ENCODE measurements at places on chromosomes 7 and 10. TPM values are rescaled to one million over a fixed set of nuclear protein-coding genes. Genes with fewer than 3 reads are reported as not detected.

- DNase-seq, result no peak
Observed at GRCh38 chr7:100964630-100965029, 4.7 kb upstream of the MUC12 start.

- DNase-seq, result no peak
Observed at GRCh38 chr10:92778091-92778490, 70.2 kb upstream of the EXOC6 start.

DNA sequence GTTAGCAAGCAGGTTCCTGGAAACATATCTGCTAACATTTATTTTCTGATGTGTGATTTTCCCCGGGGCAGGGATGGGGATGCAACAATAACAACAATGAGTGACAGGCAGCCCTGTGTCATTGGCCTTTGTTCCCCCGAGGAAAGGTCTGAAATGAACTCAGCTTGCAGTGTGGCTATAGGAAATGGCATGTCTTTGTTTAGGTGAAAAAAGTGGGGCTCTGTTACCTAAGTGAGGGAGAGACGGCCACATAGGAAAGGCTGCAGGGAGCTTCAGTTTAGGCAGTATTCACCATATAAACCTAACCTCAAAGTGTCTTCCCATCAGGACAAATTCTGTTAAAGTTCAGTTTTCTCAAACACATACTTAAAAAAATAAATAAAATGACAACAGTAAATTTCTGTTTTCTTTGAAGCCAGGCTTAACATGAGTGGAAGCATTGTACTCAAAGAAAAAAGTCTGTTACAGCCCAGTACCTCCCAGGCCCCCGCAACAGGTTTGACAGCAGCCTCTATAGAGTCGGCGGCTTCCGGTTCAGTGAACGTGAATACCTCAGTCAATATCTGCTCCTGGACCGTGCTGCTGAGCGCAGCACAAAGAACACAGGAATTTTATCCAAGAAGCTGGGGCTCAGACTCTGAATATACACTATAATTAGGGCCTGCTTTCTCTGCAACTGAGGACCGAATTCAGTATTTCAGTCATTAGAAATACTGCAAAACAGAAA is 168.3 kb downstream of the GLI3 start:
- DNase-seq, result no peak

Gene TMEM106B
- total RNA-seq, result 76.8 TPM

All from LHCN-M2 (cell line).